ENCODE measurements at places on chromosomes 5 and 9. TPM values are rescaled to one million over a fixed set of nuclear protein-coding genes. Genes with fewer than 3 reads are reported as not detected.

The KIF12 gene
- 0.39 TPM for total RNA-seq

DNA sequence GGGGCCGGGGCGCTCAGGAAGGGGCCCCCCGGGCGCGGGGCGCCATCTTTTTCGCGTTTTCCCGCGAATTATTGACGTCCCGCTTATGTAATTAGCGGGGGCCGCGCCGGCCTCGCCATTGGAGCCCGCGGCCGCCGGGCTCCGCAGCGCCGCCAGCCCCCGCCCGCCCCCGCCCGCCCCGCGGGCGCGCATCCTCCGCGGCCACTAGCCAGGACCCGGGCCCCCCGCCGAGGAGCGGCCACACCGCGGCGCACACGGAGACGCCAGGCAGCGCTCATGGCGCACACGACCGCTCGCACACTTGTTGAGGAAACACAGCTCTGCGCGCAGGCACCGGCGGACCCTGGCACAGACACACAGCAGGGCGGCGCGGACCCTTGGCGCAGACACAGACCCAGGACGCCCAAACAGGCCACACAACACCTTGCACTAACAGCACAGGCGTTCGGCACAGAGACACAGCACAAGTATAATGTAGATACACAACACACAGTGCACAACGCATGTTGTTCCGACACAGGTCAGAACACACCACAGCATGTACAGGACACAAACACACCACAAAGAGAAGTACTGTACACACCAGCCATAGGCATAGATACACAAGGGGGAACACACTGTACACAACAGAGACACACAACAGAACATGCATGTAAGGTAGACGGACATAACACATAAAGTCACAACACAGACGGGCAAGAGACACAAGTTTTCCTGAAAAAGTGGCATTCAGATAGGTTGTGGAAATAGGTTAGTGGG is 467 bp upstream of the PHF19 start:
- DNase-seq = no peak
- H3K27me3 ChIP-seq = no peaks in the 10 kb centered on the region
- H3K4me3 ChIP-seq = peak overlapping the region; percentile 83
- peak overlapping the region; percentile 79 for H3K27ac ChIP-seq
- H3K4me1 ChIP-seq = peaks cover 40% of the 10 kb centered on the region

DNA sequence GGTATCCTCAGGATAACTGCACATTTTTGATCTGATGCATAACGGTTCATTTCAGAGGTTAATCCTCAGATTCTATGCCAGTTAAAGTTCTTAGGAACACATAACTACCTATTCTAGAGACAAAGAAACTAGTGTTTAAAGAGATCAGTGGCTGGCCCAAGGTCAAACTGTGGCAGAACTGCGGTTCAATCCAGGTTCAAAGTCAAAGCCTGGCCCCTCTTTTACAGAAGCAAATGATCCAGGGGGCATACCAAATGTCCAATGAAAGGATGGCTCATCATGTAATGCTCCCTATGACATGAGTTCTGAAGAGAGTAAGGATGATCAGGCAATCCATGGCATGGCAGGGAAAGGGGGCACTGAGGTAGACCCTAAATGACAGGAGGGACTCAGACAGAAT is 283.3 kb downstream of the SPOCK1 start:
- H3K27ac ChIP-seq = no peak overlapping the region
- no peak overlapping the region for H3K4me3 ChIP-seq
- DNase-seq = no peak
- H3K27me3 ChIP-seq = no peaks in the 10 kb centered on the region
- H3K4me1 ChIP-seq = peaks cover 29% of the 10 kb centered on the region

The NDUFAF2 gene
- total RNA-seq = 32.9 TPM

DNA sequence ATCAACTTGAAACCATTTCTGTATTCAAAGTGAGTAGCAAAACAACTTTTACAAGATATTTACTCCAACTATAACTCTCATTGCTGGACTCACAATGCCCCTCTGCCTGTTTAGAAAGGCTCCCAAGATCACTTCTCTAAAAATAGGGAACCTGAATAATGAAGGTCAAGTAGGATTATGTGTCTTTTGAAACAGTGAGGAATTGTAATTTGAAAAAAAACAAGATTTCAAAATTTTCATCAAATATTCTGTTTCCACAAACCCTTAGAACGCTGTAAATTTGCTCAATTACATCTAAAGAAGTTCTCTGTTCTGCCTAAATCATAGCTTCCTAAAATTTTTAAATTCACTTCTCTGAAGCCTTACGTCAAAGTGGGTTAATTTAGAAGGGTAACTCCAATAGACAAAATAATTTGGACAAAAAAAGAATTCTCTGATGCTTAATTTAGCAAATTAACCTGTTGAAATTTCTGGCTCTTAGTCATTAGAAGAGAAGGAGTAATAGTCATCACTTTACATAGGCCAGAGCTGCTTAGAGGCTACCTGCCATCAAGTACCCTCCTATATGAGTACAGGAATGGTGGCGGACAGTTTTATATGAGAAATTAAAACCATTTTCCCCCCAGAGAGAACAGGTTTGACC is 4.0 kb downstream of the ELL2 start:
- peak overlapping the region; percentile 45 for H3K27ac ChIP-seq
- H3K4me1 ChIP-seq = peaks cover 76% of the 10 kb centered on the region
- peaks cover 4% of the 10 kb centered on the region for H3K36me3 ChIP-seq
- H3K27me3 ChIP-seq = no peaks in the 10 kb centered on the region
- peak overlapping the region; percentile 57 for H3K4me3 ChIP-seq
